DMS79 treated with DMSO at 0.1 percent for 48 hours (cell line): ENCODE measurements at places on chromosomes 11 and 22.
A peak's percentile ranks its signal among the peaks of the same experiment; 100 is the strongest.

DNA sequence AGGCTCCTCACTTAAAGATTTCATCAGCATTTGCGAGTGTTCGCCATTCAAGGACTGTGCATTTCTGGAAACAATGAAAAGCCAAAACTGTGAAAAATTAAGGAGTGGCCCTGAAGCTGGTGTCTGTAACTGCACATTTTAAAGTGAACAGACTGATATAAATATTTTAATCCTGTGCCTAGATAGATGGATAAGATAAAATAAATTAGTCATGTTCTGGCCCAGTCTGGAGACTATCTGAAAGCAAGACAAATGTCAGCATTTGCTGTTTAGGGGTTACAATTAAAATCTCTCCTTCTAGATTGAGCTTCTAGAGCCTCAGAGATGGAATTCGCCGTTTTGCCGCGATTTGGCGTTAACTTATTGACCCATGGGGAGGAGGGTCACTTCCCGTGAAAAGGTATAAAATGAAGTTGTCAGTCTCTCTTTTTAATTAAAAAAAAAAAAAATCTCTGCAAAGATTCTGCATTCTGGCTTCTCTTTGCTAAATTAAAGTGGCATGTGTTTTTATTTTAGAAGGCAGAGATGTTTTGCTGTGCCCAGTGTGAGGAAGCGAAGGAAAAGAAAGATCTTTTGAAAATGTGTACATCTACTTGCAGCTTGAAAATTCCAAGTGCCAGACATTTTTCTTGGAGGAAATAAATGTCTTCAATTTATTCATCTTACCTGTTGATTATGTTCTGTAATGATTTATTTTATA lies 79.7 kb upstream of the WNT7B start:
- no peak for DNase-seq

DNA sequence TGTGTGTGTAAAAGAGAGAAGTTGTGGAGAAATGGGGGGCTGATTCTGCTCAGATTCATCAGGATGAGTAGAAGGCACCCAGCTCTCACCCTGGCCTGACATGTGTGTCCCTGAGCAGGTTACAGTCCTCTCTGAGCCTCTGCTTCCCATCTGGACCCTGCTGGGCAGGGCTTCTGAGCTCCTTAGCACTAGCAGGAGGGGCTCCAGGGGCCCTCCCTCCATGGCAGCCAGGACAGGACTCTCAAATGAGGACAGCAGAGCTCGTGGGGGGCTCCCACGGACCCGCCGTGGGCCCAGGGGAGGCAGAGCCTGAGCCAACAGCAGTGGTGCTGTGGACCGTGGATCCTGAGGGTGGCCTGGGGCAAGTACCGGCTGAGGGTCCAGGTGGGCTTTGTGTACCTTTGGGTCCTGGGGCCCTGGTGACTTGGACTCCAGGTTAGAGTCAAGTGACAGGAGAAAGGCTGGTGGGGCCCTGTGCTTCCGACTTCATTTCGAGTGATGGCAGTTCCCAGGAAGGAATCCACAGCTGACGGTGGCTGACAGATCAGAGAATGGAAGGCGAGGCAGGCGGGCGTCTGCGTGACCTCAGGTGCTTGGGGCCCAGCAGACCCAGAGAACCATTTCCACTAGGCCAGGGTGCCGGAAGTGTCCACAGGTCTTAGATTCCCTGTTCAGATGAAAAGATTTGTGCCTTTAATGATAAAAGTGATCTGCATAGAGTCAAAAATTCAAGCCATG lies 21.9 kb downstream of the NEAT1 start:
- DNase-seq, result no peak

- no peak for DNase-seq
These were observed 32.1 kb downstream of the SNU13 start for GRCh38 chr22:41656556-41656955.

DNA sequence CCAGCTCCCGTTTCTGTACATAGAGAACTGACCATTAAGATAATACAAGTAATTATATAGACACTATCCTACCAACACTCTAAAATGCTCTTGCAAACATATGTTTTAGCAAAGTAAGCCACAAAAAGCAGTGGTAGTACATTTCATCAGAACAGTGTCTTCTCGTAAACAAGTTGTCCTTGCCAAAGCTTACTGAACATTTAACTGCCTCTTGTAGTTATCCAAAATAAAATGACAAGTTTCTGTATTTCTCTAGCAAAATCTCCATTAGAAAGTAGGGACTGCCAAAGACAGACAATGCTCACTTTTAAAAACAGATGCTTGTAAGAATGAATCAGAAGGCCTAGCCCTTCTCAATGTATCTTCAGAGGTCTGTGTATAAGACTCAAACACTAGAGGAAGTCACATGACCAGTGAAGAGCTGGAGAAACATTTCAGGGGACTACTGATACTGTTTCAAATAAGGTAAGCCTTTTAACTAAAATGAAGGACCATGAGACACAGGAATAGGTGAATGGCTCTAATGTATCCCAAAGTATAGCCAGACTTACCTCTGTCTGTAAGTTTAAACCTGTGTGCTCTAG lies 7.8 kb upstream of the ZC3H12C start:
- no peak for DNase-seq

GRCh38 chr11:12723421-12724300 lies 49.4 kb downstream of the TEAD1 start:
- DNase-seq, result peak; percentile 58

DNA sequence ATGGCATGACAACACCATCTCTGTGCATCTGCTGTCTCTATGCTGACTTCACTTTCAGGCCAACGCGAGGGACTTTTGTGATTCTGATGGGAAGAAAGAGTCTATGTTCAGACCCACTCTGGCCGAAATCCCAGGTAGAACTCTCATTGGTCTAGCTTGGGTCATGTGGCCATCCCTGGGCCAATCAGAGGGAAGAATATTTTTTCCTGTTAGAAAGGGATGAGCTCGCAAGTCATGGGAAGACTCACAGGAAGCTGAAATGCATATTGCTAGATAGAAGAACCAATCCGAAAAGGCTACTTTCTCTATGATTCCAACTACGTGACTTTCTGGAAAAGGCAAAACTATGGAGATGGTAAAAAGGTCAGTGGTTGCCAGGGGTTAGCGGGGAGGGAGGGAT lies 56.0 kb upstream of the LINC01488 start:
- no peak for DNase-seq

DNA sequence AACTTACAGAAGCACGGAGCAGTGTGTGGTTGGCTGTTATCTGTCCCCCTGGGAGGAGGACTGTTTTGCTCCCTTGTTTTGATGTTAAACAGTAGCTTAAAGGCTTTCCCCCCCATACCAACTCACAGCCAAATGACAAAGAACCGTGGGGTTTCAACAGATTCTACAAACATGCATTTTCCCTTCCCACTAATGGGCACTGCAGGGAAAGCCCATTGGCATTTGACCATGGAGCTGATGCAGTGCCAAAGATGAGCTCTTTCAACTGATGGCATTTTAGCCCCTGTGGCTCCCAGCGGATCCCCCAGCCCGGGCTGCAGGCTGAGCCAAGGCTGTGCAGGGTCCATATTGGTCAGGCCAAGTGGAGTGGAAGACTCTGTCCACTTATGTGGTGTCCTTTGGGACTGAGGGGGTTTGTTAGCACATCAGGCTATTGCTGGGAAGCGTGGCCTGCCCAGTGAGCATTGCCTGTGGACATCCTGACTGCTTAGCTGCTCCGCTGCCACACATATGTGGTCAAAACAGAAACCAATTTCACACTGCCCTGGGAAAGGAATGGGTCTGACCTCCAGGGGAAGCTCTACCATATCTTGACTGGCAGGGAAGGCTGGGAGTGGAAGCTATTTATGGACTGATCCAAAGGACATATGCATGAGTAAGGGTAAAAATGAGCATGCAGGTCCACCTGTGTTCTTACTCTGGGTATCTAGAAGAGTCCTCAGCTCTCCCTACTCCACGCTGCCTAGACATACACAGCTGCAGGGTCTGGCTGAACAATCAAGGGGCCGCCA lies 116.4 kb upstream of the PARVA start:
- DNase-seq, result no peak

DNA sequence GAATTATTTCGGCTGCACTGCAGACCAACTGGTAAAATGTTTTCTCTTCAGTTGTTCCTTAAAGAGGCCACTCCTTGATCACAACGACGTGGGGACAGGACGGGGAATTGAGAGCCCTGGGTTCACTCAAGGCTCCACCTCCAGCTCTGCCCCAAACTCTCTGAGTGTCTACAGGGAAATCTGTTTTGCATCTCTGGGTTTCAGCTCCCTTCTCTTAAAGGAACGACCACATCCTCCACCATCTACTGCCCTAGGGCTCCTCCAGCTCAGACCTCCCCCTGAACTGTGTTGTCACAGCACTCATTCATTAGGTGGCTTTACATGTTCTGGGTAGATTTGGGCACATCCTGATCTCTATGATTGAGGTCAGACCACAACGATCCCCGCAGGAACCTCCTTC lies 5.1 kb upstream of the PPFIA1 start:
- no peak for DNase-seq

GRCh38 chr22:49136041-49136815 lies 691.4 kb downstream of the BRD1 start:
- no peak for DNase-seq

DNA sequence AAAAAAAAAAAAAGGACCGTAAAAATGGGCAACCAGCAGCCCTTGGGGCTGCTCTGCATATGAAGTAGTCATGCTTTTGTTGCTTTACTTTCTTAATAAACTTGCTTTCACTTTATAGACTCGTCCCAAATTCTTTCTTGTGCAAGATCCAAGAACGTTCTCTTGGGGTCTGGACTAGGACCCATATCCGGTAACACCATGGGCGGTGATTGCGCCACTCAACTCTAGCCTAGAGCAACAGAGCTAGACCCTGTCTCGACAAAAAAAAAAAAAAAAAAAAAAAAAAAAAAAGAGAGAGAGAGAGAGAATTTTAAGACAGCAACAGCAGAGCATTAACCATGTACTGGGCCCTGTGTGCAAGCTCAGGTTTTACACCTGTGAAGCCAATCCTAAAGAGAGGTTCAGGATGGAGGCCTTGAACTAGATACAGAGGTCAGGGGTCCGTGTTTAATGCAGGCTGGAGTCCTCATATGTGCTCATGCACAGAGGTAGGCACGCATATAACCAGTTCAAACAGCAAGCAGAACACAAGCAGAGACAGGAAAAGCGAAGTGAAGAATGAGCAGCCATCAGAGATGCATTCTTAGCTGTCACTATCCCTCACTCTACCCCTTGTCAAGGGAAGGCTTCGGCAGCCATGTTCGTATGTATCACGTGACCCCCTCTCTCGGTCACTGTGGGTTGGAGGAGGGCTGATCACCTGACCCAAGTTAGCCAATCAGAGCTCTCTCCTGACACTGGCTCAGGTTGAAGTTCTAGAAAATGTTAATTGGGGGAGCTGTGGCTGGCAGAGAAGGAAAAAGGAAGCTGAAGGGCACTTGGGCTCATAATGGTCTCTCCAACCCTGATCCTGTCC lies 16.7 kb upstream of the SYT12 start:
- no peak for DNase-seq

- no peak for DNase-seq
These were observed 355.0 kb upstream of the CTSC start for GRCh38 chr11:88692306-88693086.

- peak; percentile 21 for DNase-seq
These were observed 68.4 kb downstream of the IGLL5 start for GRCh38 chr22:22955866-22956535.

GRCh38 chr11:114230031-114230704 lies 66.0 kb upstream of the NNMT start:
- no peak for DNase-seq

DNA sequence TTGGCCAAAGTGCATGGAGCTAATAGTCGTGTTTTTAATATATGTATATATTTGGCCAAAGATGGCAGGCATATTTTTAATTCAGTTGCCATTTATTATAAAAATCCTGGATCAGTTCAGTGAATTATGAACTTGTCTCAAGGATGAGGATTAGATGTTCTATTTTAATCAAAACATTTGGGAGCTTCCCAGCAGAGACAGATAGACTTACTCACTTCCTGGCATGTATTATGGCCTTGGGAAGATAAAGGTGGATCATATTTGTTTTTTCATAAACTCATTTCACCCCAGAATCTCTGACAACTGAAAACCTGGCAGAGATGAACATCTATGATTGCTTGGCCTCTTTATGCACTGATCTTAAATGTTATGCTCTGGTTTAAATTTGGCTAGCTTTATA lies 148.8 kb downstream of the NCAM1 start:
- DNase-seq, result no peak

DNA sequence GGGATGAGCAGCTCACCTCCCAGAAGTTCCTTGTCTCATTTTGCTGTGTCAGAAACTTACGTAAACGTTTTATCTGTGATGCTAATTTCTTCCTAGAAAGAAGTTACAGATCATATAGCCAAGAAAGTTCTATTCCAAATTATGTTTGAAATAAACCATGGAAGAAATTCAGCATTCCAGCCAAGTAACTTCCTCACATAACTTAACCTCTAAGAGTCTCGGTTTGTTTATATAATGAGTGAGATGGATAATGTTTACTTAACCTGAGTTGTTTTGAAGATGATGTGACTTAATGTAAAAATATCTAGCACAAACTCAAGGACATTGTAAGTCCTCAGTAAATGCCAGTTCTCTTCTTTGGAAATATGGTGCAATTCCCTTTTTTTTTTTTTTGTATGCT lies 8.9 kb upstream of the MUC15 start:
- DNase-seq, result no peak
